D721Med (cell line): ENCODE measurements at places on chromosomes 7 and 10.

- no peak for DNase-seq
Observed at GRCh38 chr7:142629588-142630260, 119.5 kb upstream of the PRSS1 start.

DNA sequence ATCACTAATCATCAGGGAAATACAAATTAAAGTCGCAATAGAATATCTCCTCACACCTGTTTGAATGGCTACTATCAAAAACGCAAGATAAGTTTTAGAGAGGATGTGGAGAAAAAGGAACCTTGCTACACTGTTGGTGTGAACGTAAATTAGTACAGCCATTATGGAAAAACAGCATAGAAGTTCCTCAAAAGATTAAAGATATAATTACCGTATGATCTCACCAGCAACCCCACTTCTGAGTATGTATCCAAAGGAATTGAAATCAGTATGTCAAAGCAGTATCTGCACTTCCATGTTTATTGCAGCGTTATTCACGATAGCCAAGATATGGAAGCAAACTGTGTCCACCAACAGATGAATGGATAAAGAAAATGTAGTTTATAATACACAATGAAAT lies 164.4 kb downstream of the ZNF365 start:
- DNase-seq: no peak

DNA sequence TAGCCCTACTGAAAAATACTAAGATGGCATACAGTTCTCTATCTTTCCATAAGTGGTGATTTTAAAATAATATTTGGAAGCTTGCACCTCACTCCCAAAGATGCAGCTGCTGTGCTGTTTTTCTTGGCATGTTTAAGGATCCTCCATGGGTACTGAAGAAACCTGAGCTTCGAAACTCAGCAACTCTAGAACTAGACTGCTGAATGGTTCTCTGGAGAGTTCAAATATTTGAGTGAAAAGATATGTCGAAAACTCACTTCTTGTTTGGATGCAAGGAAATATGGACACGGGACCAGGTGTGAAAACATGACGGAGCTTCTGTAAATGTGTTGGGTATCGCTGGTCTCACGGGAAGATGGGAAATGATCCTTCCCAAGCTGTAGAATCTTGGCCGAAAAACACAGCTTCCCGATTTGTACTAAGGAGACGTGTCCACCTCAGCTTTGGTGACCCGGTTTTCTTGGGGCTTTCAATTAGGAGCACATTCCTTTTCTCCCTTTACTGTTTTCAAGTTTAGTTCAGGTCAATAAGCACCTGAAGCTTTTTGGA lies 543.8 kb upstream of the NRP1 start:
- DNase-seq: no peak

DNA sequence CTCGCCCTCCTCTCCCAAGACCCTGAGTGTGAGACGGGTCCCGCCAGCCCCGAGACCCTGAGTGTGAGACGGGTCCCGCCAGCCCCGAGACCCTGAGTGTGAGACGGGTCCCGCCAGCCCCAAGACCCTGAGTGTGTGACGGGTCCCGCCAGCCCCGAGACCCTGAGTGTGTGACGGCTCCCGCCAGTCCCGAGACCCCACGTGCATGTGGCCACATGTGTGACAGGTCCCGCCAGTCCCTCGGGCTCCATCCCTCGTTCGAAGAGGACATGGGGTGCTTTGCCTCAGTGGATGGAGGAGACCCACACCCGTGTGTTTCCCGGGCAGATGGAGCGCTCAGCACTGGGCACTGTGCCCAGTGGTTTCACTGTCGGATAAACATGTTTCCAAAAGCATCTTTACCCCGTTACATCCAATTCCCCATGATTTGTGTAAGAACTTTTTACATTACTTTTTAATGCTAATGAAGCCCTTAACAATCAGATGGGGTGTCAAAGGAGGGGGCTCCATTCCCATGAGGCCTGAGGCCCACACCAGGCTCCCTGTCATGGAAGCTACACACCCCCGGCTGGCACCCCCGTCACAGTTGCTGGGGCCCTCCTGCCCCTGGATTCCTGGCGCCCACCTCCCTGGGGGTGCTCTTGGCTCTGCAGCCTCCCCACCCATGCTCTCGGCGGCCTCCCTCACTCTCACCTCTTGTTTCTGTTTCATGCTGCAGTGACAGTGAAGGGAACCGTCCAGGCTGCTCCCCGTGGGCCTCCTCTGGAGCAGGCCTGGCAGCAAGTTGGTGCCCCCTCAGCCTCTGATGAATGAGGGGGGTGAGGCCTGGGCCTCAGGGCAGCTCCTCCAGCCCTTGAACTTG lies 48.5 kb upstream of the CFAP46 start:
- no peak for DNase-seq

DNA sequence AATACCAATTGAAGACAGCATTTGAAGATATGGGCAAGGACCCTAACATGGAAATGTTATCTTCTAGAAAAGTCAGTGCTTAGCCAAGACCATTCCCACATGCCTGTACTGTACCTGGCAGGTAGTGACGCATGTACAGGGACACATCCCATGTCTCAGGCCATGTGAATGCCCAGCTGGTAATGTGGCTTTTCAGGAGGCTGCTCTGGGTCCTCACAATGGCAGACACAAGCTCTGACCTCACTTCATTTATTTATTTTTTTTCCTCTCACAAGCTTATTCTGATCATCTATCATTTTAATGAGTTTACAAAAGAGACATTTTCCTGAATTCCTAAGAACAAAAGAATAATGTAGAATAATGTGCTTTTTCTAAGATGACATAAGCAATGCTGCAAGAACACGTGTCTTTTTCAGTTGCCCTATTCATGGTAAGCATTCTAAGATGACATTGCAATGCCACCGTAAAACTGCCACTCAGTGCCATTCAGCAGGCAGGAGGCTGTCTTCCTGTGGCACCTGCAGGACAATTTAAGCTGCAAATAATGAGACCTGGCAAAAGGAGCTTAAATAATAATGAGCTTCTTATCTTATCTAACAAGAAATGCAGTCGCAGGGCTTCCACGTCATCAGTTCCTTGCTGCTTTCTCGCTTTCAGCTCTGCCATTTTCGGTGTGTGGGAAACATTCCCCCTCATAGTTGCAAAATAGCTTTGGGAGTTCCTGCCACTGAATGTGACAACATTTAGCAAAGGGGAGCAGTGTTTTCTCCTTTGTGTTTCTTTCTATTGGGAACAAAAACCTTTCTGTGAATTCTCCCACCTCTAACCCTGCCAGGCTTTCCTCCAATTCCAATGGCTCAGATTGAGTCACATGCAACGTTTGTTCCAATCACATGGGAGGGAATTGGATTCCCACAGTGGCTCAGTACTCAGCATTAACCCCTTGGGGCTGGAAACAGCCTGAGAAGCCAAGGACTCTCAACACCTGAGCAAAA lies 113.0 kb downstream of the SEC23IP start:
- DNase-seq: no peak

DNA sequence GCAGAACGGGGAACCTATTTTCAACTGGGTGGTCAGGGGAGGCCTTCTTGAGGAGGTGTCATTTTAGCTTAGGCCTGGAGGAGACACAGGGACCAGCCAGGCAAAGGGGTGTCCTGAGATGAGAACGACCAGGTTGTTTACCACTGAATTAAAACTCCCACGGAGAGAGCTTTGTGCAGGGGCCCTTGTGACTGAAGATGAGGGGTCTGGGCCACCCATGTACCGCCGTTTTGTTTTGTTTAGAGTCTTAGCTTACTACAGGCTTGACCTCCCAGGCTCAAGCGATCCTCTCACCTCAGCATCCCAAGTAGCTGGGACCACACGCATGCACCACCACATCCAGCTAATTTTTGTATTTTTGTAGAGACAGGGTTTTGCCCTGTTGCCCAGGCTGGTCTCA lies 80.4 kb downstream of the FAM171A1 start:
- no peak for DNase-seq

GRCh38 chr7:25664593-25664992 lies 436.3 kb upstream of the NPVF start:
- no peak for DNase-seq

GRCh38 chr10:48363617-48364355 lies 57.3 kb downstream of the MAPK8 start:
- no peak for DNase-seq

DNA sequence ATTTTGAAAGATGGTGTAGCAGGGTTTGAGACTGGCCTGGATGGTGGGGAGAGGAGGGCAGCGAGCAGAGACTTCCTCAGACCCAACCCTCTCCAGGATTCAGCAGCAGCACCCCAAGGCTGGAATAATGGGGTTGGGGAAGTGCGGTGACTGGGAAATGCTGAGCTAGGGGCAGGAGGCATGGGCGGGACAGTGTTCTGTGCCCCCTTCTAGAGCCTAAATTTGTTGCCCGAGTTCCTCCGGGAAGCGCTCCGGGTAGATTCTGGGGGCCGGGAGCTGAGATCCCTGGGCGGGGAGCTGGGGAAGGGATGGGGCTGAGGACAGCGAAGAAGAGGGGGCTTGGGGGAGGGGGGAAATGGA lies at the start of gene CHAT:
CHAT (plus strand) TSS at position 156 of the 360 bp plus-strand sequence; CDS start at position 309, 153 bp downstream.
- DNase-seq: no peak

DNA sequence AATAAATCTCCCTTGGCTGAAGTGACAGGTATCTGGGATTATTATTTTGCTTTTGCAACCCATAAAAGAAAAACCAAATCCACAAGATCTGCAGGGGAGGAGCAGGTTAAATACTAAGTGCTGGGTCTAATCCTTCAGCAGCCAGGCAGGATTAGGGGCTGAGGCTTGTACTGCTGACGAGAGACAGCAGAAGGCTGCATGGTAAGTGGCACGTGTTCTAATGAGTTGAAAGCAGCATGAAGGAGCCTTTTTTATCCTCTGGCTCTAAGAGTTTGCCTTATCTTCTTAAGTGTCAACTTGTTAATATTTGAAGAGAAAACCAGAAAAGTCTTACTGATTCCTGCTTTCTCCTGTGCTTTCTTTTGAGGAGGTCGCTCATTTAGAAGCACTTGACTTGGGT lies 50.0 kb downstream of the LYZL2 start:
- no peak for DNase-seq

DNA sequence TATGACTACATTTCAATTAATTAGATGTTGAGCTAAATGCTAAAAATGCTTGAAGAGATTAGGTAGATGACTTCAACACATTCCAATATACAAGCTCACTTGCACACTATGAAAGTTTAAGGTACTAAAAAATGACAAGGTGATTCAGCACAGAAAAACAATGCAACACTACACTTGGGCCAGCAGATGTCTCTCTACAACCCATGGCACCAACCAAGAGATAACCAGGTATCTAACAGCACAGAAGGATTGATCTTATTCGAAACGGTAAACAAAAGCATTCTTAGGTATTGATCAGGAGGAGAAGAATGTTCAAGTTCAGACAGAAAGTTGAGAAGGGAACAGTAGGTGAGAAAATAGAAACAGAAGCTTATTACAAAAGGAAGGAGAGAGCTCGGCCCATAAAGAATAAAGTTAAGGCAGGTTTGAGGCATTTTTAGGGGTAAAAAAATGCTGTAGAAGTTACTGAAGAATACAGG lies 248.2 kb upstream of the KLF14 start:
- no peak for DNase-seq

GRCh38 chr7:137961200-137962177 lies 40.4 kb downstream of the CREB3L2 start:
- no peak for DNase-seq

- no peak for DNase-seq
Observed at GRCh38 chr10:70805619-70806215, 10.0 kb upstream of the SGPL1 start.

DNA sequence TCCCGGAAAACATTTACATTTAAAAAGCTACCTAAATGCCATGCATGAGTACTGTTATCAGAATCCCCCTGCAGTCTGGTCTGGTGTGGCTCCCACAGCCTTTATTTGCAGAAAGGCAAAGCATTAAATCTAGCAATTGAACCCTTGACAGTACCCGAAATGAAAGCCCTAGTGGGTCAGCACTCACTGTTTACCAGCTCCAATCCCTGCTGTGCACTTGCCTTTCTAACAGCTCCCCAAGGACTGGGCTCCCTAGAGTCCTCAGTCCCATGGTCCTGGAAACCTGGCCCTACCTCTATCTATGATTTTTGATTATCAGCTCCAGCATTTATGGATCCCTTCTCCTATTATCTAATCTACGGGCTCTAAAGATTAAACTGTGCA lies 1.9 kb upstream of the MACC1 start:
- no peak for DNase-seq

- DNase-seq: no peak
Observed at GRCh38 chr10:76311752-76312636, 880.6 kb downstream of the LRMDA start.

- DNase-seq: no peak
Observed at GRCh38 chr10:119365773-119366599, 158.6 kb downstream of the GRK5 start.

DNA sequence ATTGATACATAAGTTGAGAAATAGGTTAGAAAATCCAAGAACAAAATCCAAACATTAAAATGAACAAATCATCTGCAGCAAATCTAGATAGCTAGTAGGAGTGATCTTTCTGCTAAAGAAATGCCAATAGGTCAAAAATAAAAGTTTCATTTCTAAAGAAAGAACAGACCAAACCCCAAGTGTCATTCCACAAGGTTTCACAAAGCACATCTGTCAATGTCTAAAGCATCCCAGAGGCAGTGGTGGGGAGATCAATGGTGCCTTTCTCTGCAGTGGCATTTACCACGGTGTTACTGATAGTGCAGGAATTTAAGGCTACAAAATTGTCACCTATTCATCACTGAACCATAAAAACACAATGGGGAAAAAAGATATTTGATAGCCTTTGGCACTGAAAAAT lies 147.9 kb downstream of the PARD3 start:
- DNase-seq: no peak

GRCh38 chr10:26365681-26366358 lies 72.3 kb upstream of the APBB1IP start:
- no peak for DNase-seq

DNA sequence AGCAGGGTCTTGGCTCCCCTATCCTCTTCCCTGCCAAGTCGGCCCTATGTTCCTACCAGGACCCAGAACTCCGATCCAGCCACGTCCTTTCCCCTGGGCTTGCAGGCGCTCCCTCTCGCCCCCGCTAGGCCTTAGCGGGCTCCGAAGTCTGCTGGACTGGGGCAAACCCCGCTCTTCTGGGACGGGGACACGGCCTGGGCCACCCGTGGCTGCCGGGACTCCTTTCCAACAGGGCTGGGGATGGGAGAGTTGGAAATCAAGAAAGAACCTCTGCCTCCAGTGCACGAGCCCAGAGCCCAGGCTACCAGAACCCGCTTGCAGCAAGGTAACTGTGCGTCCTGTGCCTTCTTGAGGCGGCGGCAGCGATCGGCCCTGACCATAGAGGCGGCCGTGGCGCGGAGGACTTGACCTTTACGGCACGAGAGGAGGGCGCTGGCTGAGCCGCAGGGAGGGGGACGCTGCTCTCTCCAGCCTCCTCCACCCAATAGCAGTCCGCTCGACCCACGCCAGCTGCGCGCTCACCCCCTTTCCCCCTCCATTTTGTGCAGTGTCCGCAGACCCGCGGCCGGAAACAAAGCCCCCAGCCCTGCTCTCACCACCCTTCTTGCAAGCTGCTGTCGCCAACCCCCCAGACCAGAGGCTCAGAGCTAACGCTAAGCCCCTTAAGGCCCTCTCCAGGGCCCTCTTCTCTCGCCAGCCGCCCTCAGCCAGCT lies 7.0 kb upstream of the HOXA11 start:
- DNase-seq: no peak
